ENCODE measurements at places on chromosomes 1 and 21.

DNA sequence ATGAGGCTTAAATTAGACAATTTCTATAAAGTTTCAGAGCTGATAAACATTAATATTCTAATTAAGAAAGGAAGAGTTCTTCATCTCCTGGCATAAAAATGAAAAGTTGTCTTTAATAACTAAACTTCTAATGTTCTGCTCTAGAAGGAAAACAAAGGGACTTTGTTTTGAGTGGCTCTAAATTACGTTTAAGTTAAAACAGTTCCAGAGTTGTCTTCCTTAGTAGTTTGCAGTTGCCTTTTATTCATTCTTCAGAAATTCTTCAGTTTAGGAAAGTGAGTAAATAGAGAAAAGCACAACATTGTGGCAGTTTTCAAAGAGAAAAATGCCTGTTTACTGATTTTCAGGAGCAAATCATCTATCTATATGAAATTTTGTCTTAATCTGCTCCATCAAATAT, 86.9 kb downstream of the TTC3 start:
- no peak for DNase-seq

DNA sequence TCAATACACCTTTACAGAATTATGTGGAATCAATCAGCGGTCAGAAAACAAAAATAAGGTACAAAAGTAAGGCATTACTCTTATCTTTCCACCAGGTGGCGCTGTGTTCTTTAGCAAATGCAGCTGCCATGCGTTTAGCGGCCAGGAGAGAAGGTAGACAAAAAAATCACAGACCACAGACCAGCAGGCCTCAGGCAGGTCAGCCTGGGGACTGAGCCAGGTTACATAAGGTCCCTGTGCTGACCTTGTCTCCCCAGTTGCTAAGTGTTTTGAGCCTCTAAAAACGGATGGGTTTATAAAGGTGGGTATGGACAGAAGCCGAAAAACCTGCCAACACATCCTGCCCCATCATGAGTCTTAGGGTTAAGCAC, 2.8 kb downstream of the RGS16 start:
- peak; percentile 77 for DNase-seq

GRCh38 chr1:70057500-70057899, 147.9 kb downstream of the LRRC40 start:
- DNase-seq: no peak

DNA sequence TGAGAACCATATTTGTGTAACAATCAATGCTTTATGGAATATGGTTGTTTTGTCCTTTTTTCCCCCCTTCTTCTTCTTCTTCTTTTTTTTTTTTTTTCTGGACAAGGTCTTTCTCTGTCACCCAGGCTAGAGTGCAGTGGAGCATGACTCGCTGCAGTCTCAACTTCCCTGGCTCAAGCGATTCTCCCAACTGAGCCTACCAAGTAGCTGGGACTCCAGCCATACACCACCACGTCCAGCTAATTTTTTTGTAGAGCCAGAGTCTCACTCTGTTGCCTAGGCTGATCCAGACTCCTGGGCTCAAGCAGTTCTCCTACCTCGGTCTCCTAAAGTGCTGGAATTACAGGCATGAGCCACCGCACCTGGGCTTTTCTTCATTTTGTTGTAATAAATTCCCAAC, 86.7 kb downstream of the FMN2 start:
- no peak for DNase-seq

- DNase-seq: peak; percentile 43
Measured at GRCh38 chr1:66540434-66541032, 6.6 kb downstream of the SGIP1 start.

- peak; percentile 48 for DNase-seq
Measured at GRCh38 chr1:222697826-222698225, 14.5 kb downstream of the AIDA start.

DNA sequence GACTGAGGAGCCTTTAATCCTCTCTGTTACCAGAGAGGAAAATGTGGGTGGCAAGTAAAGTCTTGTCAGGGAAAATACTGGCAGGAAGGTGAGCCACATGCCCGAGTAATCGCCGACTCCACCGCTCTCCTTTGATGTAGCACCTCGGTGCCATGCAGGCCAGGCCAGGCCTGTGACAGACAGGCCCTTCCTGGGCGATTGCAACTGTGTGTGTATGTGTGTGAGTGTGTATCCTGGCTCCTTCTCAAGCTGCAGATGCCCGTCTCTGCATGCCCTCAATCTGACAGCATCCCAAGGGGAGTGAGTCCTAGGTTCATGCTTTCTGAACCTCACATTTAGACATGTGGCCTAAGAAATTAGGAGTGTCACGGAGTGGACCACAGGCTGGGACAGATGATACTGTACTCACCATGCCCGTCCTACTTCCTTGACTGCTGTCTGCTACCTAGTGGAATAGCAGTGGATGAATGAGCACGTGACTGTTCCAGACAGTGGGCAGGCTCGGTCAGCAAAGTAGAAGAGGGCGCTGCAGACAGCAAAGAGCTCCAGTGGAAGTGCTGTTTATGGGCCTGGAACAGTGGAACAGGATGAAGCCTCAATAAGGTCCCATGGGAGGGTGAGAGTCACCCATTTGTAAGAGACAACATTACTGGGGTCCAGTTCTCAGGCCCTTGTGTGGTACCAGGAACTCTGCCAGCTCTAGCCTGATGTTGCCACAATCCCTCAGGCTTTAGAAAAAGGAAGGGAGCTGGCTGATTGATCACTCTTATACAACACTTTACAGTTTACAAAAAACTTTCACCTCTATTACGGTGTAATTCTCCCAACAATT, 25.3 kb downstream of the SERTAD4 start:
- peak; percentile 61 for DNase-seq

GRCh38 chr1:55827350-55827749, 612.2 kb upstream of the USP24 start:
- peak; percentile 98 for DNase-seq

DNA sequence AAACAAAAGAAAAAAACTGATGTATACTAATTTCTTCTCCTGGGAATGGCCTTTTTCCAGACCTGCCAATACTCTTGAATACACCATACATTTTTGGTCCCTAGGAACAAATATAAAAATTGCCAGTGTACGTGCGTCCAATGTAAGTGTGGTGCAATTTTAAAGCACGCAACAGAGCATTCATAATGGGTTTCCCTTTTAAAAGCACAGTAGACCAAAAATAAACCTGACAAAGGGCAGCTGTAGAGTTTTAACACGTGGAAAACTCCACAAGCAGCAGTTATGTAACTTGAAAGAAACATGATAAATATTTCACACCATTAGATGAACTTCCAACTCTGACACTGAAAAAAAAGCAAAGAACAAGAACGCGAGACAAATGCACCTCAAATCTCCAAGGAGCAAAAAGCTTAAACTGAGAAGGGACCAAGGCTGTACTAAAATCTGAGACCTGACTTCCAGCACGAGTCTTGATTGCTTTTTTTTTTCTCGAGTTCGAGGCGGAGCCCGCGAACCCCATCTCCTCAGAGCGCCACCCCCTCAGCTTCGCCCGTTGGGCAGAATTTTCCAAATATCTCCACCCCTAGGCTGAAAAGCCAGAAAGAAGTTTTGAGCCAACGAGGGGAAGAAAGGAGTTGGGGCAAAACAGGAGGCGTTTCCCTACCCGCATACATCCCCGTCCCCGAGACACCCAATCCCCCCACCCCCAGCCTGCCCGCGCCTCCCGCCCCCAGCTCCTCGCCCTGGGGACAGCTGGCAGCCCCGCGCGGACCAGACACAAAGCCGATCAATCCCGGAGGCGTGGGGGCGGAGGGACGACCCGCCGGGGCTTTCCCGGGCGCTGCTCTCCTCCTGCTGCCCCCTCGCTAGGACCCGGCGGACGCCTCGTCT, at the start of gene JAM2:
JAM2 (plus strand) TSS at position 599 of the 891 bp plus-strand sequence. CDS start 564 bp downstream, outside the sequence.
- DNase-seq: no peak

DNA sequence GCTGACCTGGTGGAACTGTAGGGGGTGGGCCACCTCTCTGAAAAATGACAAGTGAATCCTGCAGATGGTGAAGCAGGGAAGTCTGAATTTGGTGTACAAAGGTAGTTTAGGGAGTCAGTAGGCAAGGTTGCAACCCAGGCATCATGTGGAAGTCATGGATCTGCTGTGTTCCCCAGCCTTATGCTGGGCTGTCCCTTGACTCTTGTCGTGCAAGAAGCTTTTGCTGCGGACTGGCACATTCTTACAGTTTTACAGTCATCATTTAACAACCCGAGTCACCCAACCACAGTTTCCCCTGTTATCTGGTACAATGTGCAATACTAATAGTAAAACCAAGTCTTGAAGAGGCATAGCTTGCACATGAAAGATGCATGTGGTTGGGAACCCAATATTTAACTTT, 13.2 kb downstream of the RHOU start:
- DNase-seq: no peak

- no peak for DNase-seq
Measured at GRCh38 chr1:65434760-65435159, 14.3 kb downstream of the LEPR start.

GRCh38 chr1:243520831-243521230, 265.0 kb downstream of the SDCCAG8 start:
- DNase-seq: no peak

DNA sequence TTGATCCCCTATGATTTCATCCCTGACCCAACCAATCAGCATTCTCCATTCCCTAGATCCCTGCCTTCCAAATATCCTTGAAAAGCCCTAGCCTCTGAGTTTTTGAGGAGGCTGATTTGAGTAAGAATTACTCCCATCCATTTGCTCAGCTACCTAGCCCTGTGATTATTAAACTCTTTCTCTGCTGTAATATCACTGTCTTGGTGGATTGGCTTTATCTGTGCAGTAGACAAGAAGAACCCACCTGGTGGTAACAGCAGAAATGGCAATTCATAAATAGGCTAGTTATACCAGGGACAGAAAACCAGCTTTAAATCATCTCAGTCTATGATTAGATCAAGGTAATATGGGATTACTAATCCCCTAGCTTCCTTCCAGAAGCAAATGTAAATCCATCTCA, 13.0 kb downstream of the IL20 start:
- DNase-seq: no peak

DNA sequence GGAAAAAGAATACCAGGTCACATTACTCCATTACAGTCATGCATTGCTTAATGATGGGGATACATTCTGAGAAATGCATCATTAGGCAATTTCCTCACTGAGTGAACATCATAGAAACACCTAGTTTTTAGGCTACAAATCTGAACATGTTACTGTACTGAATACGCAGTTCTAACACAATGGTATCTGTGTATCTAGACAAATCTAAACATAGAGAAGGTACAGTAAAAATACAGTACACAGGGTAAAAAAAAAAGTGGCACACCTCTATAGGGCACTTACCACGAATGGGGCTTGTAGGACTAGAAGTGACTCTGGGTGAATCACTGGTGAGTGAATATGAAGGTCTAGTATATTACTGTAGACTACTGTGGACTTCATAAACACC, 115.7 kb downstream of the AKT3 start:
- DNase-seq: peak; percentile 30

GRCh38 chr1:108719656-108720435, 7.1 kb downstream of the FNDC7 start:
- peak; percentile 93 for DNase-seq

DNA sequence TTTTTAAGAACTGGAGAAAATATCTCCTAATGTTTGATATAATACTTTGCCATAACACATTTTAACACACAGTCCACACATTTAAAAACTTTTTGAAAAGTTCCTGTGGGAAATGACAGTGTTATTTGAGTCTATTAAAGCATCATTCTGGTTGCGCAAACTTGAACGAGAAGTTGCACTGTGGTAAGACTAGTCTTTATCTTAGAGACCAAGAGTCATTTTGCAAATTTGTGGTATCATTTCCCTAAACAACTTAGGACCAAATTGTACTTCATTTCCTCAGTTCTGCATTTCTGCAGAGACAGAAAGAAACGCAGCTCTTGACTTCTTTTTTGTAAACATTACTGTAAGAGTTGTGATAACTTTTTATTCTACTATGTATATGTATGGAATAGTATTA, at the start of gene RGS18:
RGS18 (plus strand) TSS at position 282 of the 400 bp plus-strand sequence. CDS start 176 bp downstream, outside the sequence.
- DNase-seq: no peak

DNA sequence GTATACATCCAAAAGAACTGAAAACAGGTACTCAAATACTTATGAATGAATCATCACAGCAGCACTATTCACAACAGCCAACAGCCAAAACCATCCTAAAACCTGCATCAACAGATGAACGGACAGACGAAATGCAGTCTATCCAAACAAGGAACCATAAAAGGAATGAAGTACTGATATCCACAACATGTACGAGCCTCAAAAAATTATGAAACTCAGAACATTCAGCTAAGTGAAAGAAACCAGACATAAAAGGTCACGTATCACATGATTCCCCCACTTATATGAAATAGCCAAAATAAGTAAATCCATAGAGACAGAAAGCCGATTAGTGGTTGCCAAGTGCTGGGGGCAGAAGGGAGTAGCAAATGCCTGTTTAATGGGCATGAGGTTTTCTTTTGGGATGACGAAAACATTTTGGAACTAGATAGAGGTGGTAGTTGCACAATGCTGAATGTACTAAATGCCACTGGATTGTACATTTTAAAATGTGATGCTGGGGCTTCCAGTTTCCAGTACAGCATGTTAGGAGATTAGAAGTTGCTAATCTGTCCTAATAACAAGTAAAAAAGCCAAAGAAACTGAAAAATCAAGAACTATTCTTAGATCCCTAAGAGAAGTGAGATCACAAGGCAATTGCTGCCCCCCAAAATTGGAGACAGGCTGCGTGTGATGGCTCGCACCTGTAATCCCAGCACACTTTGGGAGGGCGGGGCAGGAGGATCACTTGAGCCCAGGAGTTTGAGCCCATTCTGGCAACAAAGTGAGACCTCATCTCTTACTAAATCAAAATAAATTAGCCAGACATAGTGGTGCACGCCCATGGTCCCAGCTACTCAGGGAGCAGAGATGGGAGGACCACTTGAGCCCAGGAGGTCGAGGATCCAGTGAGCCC, 25.3 kb downstream of the CLSTN1 start:
- peak; percentile 70 for DNase-seq

DNA sequence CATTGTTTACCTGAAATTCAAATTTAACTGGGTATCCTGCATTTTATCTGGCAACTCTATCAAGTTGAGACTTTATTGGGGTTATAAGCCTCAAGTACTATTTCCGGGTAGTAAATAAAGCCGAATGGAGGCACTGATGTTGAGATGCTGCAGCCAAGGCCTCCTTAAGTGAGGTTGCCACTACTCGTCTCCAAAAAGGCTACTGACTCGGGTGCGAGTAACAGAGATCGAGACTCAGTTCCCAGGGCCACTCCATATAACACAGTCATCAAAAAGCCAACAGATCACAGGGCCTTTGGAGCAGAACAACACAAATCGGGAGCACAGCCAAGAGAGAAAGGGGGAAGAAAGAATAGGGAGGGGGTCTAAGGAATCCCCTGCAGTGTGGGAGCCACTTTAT, 524 bp downstream of the COPA start:
- peak; percentile 15 for DNase-seq

DNA sequence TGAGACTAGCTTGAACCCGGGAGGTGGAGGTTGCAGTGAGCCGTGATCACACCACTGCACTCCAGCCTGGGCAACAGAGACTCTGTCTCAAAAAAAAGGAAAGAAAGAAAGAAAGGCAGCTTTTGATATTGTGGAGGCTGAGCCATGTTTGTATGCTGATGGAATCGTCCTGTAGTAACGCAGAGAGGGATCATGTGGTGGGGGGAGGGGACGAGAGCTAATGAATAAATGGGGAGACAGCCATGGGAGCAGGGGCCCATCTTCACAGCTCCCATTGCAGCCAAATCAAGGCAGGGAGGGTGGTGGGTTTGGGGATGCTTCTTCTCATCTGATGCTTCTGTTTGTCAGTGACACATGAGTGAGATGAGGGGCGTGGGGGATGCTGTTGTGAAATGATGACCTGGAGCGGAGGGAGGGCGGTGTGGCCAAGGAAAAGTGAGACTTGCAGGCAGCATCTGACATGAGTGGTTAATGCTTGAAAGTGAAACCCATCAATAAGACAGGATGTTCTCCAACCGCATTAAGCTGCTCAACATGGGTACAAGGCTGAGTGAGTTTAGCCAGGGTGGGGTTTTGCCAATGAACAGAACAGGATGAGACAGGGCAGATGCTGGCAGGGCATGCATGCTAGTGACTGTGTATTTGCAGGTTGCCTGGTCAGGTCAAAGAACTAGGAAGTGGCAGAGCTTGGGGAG, 16.7 kb downstream of the SPATA21 start:
- DNase-seq: no peak

Data from fibroblast of mammary gland (primary cell).